ENCODE measurements at places on chromosomes 16 and 17.
A peak's percentile ranks its signal among the peaks of the same experiment; 100 is the strongest.

GRCh38 chr16:4613636-4614570 lies 785 bp downstream of the UBALD1 start:
- H3K27ac ChIP-seq: no peak overlapping the region
- H3K4me3 ChIP-seq: peak overlapping the region; percentile 95
- no peak for DNase-seq
- H3K36me3 ChIP-seq: peaks cover 18% of the 10 kb centered on the region
- no peaks in the 10 kb centered on the region for H3K27me3 ChIP-seq

- H3K27me3 ChIP-seq: no peaks in the 10 kb centered on the region
Observed at GRCh38 chr17:14510136-14510535, 209.3 kb downstream of the HS3ST3B1 start.

DNA sequence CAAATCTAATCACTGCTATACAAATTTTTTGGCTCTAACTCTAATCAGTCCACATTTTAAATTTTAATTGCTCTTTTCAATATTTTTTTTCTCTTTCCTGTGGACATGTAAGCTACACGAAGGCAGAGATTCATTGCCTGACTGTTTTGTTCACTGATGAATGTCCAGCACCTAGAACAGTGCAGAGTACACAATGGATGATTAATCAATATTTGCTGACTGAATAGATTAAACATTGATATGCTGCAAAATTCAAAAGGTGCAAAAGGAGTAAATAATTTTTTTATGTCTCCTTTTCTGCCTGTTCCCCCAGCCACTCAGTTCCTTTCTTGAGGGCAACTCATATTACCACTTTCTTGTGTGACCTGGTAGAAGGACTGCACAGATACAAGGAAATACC lies 32.8 kb downstream of the SCNN1B start:
- peaks cover 33% of the 10 kb centered on the region for H3K27me3 ChIP-seq
- no peaks in the 10 kb centered on the region for H3K36me3 ChIP-seq
- no peak overlapping the region for H3K27ac ChIP-seq
- H3K4me3 ChIP-seq: no peak overlapping the region
- peaks cover 5% of the 10 kb centered on the region for H3K4me1 ChIP-seq
- no peak for DNase-seq

GRCh38 chr16:85055493-85056210 lies 28.1 kb downstream of the KIAA0513 start:
- peak overlapping the region; percentile 85 for H3K4me3 ChIP-seq
- no peaks in the 10 kb centered on the region for H3K27me3 ChIP-seq
- DNase-seq: peak; percentile 77
- H3K36me3 ChIP-seq: peaks cover 16% of the 10 kb centered on the region
- H3K4me1 ChIP-seq: peaks cover 30% of the 10 kb centered on the region
- H3K27ac ChIP-seq: peak overlapping the region; percentile 88

GRCh38 chr16:57091975-57092785 lies at the start of gene CPNE2:
Gene CPNE2, plus strand, starts transcription at chr16:57092583. Its CDS starts 18,160 bp downstream, at chr16:57110743.
- peaks cover 7% of the 10 kb centered on the region for H3K36me3 ChIP-seq
- H3K27ac ChIP-seq: peak within 1 kb of the TSS; percentile 68
- H3K4me3 ChIP-seq: peak within 1 kb of the TSS; percentile 82
- peak; percentile 6 for DNase-seq

DNA sequence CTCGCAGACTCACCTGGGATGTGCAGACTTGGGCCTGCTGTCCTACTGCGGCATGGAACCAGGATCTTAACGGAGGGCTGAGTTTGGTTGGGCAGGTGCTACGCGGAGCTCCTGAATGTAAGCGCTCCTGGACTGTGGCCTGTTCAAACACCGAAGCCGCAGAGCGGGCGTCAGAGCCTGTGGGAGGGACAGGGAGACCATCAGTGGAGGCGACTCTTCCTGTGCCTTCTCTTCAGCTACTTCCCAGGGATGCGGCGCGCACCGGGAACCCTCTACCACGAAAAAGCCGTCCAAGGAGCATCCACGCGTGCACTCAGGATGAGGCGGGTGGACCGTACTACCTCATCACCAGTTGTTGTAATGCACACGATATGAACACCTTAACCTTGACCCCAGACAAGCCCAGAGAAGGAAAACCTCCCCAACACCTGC lies 2.0 kb downstream of the USP36 start:
- H3K36me3 ChIP-seq: peaks cover 80% of the 10 kb centered on the region
- peak overlapping the region; percentile 95 for H3K27ac ChIP-seq
- H3K4me1 ChIP-seq: peaks cover 37% of the 10 kb centered on the region
- no peak for DNase-seq

DNA sequence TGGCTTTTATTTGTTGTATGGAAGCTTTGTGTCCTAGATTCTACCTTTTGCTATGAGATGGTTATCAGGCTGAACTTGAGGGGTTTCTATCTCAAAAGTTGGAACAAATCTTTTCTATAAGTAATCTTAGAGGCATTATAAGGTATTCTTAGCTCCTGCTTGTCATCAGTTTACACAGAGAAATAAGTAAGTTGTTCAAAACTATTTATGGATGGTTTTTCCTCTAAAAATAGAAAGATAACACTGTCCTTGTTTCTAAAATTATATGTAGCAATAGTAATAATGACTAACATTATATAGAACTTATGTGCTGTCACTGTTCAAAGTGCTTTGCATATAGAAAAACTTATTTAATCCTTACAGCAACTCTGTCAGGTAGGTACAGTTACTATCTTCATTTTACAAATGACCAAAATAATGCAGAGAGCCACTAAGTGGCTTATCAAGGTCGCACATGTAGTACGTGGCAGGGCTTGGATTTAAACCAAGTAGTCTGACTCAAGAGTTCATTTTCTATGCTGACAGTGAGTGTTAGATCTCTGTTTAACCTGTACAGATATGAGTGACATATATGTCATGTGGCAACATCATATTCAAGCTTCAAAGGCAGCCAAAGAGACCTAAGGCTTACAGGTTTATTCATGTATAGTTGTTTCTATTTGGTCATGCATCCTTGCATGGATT lies 59.0 kb downstream of the PHKB start:
- no peak for DNase-seq
- peaks cover 6% of the 10 kb centered on the region for H3K4me1 ChIP-seq
- H3K27ac ChIP-seq: no peak overlapping the region
- no peaks in the 10 kb centered on the region for H3K27me3 ChIP-seq
- H3K4me3 ChIP-seq: no peak overlapping the region

GRCh38 chr17:58242171-58242784 lies 3.9 kb downstream of the LPO start:
- peaks cover 49% of the 10 kb centered on the region for H3K27me3 ChIP-seq
- H3K4me3 ChIP-seq: no peak overlapping the region
- H3K4me1 ChIP-seq: no peaks in the 10 kb centered on the region
- no peak overlapping the region for H3K27ac ChIP-seq
- H3K36me3 ChIP-seq: no peaks in the 10 kb centered on the region

DNA sequence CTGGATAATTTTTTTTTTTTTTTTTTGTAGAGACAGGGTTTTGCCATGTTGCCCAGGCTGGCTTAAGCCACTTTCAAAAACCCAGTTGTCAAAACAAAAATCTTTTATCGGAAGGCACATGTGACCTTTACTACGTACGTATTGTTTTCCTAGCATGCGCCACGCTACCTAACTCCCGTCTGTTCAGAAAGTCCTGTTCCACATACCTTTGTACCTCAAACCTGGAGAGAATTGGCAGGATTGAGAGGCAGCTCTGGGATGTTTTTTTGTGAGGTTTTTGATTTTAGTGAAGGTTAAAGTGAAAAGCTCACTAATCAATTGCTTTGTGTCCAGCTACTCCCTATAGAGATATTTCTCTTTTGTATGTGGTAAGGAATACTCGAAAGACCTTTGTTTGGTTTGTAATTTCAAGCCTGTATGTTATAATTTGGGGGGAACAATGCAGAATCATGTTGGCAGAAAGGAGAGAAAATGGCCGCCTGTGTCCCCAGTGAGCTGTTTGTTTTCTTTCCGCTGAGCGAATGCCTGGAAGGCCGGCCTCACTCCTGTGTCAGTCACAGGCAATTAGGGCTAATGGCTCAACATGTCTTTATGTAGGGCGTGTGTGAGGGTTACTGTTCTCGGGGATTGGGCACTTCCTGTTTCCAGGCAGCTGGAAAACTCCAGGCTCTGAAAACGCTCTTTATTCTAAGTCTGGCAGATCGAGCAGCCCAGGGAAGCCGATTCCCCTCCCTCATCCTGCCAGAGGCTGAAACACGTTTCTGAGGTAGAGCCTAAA lies 60.8 kb upstream of the CLEC18A start:
- peaks cover 10% of the 10 kb centered on the region for H3K4me1 ChIP-seq
- H3K27me3 ChIP-seq: no peaks in the 10 kb centered on the region
- no peak overlapping the region for H3K4me3 ChIP-seq
- H3K27ac ChIP-seq: peak overlapping the region; percentile 72
- DNase-seq: no peak
